Cortex of kidney (tissue), 1 donor: ENCODE measurements at places on chromosomes 13 and 19.

DNA sequence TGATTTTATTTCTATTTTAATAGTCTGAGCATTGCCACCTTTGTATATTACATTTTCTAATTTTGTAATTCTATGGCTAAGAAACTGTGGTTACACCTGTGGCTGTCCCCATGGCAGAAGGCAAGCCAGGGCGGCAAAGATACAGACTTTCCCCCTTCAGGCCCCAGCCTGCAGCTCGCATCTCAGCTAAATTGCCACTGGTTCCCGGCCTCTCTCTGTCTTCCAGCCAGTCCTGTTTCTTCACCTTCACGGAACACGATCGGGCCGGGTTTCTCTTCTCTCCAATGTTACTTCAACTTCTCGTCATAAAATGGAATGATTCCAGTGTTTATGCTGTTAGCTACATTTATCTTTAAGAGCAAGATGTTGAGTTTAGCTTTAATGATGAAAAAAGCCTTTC lies 124.5 kb upstream of the ZNF507 start:
- no peak for DNase-seq

GRCh38 chr13:40666933-40667621 lies 636 bp upstream of the FOXO1 start:
- no peak for DNase-seq

DNA sequence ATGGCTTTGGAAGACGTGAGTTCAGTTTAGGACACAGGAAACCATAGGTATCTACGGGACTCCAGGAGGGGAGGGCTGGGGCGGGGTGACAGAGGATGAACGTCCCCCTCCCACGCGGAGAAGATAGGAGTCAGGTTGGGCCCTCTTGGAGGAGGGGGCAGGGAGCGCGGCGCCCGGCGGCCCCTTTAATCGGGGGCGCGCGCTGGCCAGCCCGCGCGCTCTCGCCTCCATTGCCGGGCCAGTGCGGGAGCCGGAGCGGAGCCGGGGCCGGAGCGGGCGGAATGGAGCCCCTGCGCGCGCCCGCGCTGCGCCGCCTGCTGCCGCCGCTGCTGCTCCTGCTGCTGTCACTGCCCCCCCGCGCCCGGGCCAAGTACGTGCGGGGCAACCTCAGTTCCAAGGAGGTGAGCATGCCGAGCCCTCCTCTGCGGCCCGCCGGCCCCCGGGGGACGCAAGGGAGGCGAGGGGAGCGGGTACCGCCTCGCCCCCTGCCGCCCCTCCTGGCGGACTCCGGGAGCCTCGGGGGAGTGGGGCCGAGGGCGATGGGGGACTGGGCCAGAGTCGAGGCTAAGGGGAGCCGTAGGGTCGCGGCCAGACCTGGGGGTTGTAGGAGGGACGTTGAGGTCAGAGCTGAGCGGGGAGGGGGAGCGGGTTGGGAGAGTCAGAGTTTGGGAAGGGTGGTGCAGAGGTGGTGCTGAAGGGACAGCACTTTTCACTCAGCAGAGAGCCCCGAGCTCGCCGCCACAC lies at the start of gene TMEM145:
TSS of gene TMEM145 (plus strand) at position 214 of the 744 bp plus-strand sequence. CDS start at position 282, 68 bp downstream.
- DNase-seq, result no peak

DNA sequence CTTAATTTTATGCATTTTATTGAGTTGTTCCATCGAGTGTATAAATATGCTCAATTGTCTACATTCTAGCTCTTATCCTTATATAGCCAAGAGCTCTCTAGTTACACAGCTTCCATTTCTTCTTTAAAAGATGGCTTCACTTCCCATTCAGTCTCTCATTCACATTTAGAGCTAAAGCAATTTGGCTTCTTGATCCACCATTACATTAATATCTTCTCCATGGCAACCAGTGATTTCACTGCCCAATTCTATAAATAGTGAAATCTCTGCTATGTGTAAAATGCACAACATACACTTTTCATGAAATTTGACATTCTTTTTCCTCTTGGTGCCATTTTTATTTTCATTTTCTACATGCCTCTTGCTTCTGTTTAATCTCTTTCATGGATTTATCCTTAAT lies 696.9 kb upstream of the ATXN8OS start:
- no peak for DNase-seq

- no peak for DNase-seq
Observed at GRCh38 chr13:79723519-79724024, 242.6 kb downstream of the NDFIP2 start.

- DNase-seq, result no peak
Observed at GRCh38 chr19:41244117-41244516, 20.1 kb upstream of the HNRNPUL1 start.

DNA sequence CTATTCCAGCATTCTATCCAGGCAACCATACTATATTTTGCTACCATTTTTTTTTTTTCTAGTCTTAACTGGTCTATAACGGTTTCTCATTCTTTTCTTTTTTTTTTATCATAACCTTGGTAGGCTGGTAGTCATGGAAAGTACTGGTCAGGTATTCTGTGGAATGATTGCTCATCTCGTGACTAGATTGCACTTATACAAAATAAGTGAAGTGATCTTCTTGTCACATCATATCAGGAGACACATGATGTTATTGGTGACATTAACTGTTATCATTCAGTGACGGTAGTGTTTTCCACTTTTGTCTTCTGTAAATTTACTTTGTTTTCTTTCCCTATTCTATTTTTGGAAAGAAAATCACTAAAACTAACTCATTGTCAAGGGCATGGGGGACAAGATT lies 239.3 kb upstream of the SLITRK6 start:
- no peak for DNase-seq

DNA sequence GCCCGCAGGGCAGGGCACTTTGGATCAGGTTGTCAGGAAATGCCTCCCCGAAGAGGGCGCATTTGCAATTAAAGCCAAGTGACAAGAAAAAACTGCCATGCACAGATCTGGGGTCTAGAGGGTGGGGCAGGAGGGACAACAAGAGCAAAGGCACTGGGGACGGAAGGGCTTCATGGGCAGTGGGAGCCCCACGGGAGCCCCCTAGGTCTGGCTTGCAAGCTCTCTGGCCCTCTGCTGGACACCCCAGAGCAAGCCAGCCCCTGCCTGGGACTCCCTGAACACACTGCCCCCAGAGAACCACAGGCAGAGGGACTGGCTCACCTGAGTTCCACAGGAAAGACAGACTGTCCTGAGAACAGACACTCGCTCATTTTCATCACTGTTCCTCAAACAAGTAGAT lies 30.2 kb upstream of the C19orf12 start:
- no peak for DNase-seq

GRCh38 chr13:39600766-39601165 lies 2.2 kb downstream of the LHFPL6 start:
- no peak for DNase-seq

GRCh38 chr13:101423872-101424271 lies 7.6 kb upstream of the NALCN start:
- DNase-seq, result no peak

GRCh38 chr13:111561091-111561781 lies 240.8 kb downstream of the TEX29 start:
- no peak for DNase-seq

DNA sequence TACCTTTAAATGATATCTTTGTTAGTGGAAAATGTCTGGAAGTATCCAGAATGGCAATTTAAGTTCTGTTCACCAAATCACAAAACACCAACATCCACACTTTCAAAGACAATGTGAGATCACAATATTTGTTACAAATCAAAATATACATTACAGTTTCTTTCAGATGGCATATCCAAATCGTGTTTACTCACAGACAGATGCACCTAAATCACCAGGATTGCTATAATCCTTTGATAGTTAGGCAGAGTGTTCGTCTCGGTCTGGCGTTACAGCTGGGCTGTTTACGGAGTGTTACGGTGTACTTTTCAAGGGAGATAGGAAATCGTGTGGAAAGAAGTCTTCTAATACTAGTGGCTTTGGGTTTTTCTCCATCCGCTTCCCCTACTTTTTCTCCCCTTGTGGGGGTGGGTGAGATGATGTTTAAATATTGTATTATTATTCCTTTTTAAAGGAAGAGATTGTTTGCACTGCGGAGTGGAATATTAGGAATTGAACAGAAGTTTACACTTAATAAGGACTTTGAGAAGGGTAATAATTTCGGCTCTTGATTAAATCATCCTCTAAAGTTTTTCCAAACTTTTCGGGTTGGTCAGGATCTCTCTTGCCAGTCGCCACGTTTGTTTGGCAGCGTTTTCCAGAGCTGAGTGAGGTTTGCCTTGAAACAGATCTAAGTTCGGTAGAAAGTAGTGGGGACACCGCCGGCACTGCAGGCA lies 1.8 kb downstream of the MAB21L1 start:
- no peak for DNase-seq

GRCh38 chr19:34766386-34766785 lies 6.6 kb downstream of the ZNF599 start:
- DNase-seq, result no peak

GRCh38 chr13:51324714-51325420 lies 14.6 kb upstream of the SERPINE3 start:
- no peak for DNase-seq

- DNase-seq, result no peak
Observed at GRCh38 chr19:9862938-9863337, 27.8 kb downstream of the PIN1 start.

GRCh38 chr19:7799640-7800355 lies 30.2 kb upstream of the EVI5L start:
- no peak for DNase-seq

DNA sequence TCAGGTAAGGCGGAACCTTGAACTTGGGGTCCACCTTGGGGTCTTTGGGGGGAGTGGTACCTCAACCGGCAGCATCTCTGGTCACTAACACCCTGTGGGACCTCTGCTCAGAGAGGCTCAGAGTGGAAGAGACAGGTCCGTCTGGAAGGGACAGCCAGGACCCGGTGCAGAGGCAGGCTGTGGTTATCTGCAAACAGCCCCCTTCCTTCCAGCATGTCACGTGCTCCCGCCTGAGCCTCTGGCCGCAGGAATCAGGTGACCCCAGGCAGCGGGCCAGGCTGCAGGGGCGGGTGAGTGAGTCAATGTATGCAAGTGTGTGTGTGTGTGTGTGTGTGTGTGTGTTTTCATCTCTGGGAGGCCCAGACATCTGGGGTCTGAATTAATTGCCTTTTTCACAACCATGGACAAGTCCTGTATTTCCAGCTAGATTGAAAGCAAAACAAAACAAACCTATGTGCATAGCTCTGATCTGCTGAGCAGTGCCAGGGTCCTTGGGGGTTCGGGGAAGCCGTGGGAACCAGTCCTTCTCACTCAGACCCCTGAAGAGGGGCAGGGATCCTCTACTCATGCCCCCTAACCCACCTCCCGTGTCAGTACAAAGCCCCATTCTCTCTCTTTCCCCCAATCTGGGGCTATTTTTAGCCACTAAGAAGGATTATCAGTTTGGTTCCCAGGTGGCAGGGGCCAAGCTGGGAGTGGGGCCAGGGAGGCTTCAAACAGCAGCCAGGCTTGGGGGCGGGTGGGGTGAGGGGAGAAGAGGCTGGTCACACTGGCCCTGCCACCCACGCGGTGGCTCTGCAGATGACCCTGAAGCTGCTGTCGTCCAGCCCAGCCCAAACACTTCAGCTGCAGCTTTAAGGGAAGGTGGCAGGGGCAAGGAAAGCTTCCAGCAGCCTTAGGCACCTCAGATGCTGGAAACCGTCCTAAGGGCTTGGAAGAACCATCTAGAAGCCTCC lies 31.4 kb downstream of the CERS4 start:
- DNase-seq, result no peak

GRCh38 chr19:29836409-29836825 lies 24.6 kb downstream of the CCNE1 start:
- DNase-seq, result no peak

GRCh38 chr13:109468123-109468522 lies 318.3 kb downstream of the IRS2 start:
- no peak for DNase-seq

- DNase-seq, result no peak
Observed at GRCh38 chr13:111080642-111081041, 34.5 kb upstream of the ARHGEF7 start.

DNA sequence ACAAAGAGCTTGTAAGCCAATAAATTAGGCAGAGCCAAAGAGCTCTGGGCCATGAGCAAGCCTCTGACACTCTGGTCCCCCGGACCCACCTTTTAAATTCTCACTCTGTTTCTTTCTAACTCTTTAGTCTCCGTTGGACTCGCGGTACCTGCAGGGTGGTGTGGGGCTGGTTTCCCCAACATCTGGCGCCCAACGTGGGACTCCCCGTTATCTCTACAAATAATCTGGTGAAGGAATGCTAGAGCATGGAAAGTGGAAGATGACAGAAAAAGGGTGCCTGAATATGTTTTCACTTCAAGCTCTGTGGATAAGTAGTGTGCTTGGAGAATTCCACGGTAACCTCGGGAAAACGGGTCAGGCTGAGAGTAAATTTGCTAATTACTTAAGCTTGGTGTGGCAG lies 36.5 kb upstream of the CYP2B6 start:
- DNase-seq, result no peak

- no peak for DNase-seq
Observed at GRCh38 chr13:45752510-45752909, 50.4 kb downstream of the CBY2 start.

DNA sequence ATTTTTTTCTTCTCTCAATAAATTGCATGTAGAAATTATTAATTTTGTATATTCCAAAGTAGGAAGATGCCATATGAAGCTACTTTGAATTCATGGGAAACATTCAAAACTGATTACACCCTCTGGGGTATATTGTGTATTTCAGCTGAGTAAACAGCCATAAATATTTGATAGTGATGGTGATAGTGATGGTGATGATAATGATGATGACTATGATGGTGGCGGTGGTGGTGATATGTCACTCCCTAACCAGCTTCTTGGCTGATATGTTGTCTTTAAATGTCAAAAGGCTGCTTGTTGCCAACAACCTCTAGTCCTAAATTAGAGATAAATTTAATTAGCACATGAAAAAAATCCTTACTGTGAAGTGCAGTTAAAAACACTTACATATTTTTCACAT lies 102.0 kb downstream of the LRCH1 start:
- DNase-seq, result no peak

GRCh38 chr19:13281567-13282291 lies 131.5 kb downstream of the IER2 start:
- DNase-seq, result no peak

GRCh38 chr19:6564393-6564792 lies 26.6 kb downstream of the CD70 start:
- no peak for DNase-seq

- no peak for DNase-seq
Observed at GRCh38 chr19:40089462-40089861, 1.3 kb downstream of the ZNF780A start.

DNA sequence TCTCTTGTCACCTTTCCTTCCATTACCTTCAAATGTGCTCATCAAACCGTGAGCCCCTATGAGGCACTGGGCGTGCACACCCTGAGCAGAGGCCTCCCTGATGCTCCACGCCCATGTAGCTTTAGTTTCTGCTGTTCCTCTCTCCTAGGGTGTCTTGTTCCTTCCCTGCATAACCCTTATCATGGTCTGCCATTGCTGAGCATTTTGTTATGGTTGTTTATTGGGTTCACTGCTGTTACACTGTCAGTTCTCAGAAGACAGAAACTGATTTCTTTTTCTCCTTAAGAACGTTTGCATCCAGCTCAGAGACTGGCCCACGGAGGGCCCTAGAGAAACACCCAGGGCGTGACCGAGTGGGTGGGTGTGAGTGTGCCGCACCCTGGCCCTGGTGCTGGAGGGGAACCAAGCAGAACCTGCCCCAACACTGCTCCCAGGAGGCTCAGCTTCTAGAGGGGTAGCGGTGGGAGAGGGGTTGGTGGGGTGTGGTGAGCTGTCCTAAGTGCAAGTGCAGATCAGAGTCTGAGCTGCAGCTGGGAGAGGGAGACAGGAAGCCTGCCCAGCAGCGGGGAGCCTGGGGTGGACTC lies 61.4 kb upstream of the URI1 start:
- DNase-seq, result no peak

GRCh38 chr13:98778749-98779148 lies 26.3 kb upstream of the SLC15A1 start:
- no peak for DNase-seq
